CMK (cell line): ENCODE measurements at places on chromosomes 12 and 14.

DNA sequence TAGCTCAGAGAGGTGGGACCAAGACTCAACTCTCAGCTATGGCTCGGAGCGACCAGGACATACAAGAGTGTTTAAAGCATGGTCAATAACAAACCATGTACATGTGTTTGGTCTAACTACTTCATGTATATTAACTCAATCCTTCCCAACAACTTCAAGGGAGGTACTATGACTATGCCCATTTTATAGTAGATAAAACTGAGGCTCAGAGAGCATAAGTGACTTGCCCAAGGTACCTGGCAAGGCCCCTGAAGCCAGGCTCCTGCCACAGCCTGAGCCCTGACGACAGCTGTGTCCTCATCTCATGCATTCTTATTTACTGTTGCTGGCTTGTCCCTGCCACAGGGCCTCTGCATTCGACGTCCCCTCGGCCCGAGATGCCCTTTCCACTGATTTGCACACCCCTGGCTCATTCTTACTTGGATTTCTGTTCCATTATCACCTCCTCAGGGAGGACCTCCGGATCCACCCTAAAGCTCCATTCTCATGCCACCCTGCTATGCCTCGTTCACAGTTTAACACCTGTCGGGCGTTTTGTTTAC is 2.6 kb downstream of the TESC start:
- DNase-seq = no peak

- no peak for DNase-seq
Measured at GRCh38 chr14:96104469-96105057, 65.4 kb downstream of the C14orf132 start.

DNA sequence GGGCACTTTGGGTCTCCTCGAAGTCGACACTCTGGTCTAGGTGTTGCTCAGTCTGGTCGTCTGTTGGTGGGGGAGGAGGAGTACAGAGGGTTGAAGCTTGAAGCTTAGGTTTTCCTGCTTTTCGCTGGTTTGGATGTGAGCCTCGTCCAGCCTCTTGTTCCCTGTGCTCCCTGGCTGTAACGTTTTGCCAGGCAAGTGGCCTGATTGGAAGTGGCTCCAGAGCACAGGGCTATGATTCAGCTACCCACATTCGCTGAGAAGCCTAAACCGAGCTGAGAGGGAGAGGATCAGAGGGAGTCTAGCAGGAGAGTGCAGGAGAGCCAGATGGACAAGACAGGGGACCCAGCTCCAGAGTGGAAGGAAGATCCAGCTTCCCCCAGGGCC is 6.1 kb downstream of the HOXC10 start:
- DNase-seq = no peak

DNA sequence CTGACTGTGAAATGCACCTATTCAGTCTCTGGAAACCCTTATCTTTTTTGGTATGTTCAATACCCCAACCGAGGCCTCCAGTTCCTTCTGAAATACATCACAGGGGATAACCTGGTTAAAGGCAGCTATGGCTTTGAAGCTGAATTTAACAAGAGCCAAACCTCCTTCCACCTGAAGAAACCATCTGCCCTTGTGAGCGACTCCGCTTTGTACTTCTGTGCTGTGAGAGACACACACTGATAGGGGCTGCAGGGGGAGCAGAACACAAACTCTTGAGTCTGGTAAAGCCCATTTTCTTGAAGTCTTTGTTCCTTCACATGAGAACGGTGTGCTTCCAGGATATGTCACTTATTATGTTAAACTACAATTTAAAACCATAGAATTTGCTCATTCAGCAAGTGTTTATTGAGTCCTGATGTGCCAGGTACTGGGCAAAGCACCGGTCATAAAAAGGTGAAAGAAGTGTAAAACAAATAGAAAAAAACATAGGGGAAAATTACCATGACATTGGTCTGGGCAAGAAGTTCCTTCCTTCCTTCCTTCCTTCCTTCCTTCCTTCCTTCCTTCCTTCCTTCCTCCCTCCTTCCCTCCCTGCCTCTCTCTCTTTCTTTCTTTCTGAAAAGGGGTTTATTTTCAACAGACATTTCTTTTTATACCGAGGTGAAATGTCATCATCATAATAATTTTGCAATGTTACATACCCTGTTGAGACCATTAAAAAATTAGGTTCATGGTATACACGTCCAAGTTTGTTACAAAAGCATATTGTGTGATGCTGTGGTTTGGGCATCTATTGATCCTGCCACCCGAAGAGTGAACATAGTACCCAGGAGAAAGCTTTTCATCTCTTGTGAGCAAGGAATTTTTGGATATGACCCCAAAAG is 50.7 kb upstream of the OR4E1 start:
- no peak for DNase-seq

- DNase-seq = no peak
Measured at GRCh38 chr14:38704220-38704619, 398.8 kb downstream of the SEC23A start.

- no peak for DNase-seq
Measured at GRCh38 chr12:56948881-56949280, 8.5 kb downstream of the RDH16 start.

DNA sequence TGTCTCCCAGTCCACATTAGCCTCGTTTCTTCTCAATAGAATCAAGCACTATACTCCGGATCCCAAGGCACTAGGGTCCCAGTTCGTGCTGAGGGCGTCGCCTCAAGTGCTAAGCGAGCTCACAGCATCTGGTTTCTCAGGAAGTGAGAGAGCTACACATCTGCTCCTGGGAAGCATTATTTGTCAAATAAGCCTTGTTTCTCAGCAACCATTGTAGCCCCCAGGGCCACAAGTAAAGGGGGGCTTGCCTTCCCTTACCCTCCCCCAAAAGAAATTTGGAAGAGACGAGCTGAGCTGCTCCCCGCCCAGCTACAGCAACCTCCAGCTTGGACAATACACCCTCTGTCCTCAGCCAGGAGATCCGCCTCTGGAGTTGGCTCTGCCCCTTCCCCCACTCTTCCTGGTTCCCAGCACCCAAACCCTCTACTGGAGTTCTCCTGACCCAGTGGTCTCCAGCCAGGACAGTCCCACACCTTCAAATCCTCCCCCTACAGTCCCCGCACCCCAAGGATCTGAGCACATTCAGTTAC is 5.7 kb upstream of the TNS2 start:
- DNase-seq = no peak

DNA sequence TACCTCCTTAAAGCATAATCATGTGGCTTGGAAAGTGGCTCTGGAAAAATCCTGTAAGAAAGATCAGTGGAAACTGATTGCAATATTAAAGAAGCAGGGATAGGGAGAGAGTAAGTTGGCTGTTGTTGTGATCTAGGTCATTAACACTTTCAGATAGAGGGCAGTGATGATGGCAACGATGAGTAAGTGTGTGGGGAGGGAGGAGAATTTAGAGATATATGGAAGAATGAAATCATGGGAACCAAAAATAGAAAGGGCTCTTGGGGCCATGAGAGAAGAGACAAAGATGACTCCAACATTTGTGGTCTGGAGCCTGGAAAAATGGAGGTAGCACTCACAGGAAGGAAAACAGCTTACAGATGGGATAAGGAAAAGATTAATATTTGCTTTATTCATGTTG is 23.3 kb downstream of the SNRPF start:
- no peak for DNase-seq

- DNase-seq = peak; percentile 26
Measured at GRCh38 chr14:94129111-94129757, at the start of gene IFI27L2. IFI27L2 (minus strand) TSS chr14:94129604; CDS start chr14:94129564, 40 bp downstream.

DNA sequence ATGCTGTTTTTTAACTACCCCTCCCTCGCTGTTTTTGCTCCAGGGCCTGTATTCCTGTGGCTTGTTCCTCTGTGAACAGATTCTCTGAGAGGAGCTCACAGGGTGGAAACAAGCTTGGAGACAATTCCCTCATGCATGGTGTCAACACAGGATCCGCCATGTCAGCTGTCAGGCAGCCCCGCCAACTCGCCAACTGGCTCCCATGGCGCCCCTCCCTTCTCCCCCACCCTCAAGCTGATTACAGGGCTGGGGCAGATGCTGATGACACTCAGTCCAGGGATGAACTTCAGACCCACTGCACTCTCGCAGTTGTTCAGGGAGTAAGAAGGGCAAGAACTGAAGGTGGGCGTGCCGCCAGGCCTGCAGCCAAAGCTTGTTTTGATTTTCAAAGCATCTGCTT is 229.9 kb downstream of the NTF3 start:
- DNase-seq = no peak

DNA sequence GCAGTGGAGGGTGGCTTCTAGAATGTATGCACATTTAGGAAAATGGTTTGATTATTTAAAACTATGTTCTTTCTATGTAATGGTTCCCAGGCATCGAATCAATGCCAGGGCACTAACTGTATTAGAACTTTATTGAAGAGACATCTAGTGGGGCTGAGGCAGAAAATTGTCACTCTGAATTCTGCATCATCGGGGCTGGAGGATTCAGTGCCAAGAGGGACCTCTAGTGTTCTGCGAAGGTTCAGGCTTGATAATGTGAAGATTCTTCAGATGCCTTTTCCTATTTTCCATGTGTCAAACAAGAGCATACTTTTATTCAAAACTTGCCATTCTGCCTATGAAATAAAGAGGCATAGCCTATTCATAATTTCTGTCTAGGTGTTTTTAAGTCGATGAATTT is 146.3 kb downstream of the CAND1 start:
- DNase-seq = no peak

- no peak for DNase-seq
Measured at GRCh38 chr14:28242895-28243294, 523.7 kb upstream of the FOXG1 start.

- DNase-seq = no peak
Measured at GRCh38 chr12:131044136-131044535, 90.4 kb downstream of the ADGRD1 start.

DNA sequence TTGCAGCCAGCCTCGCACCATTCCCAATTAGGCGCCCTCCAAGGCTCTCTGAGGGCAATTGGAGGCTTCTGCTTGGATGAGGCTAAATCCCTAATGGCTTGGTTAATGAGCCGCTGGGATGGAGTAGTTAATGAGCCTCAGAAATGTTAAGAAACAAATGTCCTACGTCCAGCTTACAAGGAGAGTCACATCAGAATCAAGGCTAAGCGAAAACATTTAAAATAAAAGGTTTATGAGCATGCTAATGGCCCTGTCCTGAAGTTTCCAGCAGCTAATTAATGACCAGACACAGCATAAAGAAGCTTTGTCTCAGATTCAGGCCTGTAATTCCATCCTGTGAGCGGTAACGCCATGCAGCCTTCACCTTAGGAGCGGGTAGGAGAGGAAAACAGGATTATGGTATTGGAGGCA is 200.7 kb upstream of the BCL2L14 start:
- DNase-seq = no peak
